ENCODE measurements at places on chromosomes 4 and X.

GRCh38 chrX:13365161-13365560 lies 45.3 kb upstream of the ATXN3L start:
- DNase-seq = no peak

GRCh38 chr4:56434599-56435139 lies 746 bp downstream of the PPAT start:
- DNase-seq = no peak

DNA sequence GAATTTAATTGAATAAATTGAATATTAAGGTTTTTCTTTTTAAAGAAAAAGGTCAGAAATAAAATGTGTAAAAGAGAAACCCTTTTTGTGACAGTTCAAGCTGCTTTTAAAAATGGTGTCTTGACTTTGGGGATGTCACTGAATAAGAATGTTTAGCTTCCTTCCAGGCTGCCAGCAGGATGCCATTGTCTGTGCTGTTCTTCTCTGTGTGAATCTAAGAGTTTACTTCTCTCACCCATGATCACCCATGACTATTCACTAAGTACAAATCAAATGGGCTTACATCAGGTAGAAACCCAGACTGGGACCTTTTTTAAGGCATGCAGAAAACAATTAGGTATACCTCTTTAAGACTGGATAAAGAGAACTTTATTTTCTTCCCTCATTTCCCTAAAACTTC lies 115.3 kb downstream of the DACH2 start:
- no peak for DNase-seq

DNA sequence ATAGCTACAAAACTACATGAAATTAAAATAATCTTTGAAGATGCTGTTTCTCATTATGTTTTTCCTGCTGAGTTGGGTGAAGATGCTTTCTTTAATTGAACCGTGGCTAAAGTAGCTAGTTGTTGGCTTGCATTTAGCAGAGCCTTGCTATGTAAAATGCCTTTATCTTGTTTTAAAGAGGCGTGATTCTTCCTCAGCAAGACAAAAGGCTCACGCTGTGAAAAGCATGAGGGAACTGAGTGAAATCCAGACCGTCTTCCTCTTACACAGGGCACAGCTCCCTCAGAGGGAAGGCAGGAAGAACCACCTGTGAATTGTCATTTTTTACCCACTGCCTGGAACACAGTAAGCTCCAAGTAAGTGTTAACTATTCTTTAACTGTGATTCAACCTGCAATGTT lies 39.0 kb upstream of the ZNF518B start:
- no peak for DNase-seq

DNA sequence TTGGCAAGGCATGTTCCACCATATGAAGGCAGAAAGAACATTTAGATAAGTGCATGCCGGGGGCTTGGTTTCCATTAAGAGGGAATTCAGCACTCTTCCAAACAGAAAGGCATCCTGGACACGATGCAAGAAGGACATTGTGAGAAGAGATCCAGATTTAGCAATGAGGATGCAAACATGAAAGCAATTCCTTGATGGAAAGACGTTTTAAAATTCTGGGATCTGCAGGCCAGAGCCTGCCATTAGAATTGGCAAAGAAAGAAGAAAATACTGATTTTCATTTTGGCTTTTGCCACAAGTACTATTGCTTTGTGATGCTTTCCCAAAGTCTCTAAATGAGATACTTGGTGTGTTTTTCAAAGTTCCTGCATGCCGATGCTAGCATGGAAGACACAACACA lies 367.6 kb downstream of the PPP3CA start:
- no peak for DNase-seq

- no peak for DNase-seq
These were observed 76.9 kb downstream of the CAMK2D start for GRCh38 chr4:113684534-113685091.

DNA sequence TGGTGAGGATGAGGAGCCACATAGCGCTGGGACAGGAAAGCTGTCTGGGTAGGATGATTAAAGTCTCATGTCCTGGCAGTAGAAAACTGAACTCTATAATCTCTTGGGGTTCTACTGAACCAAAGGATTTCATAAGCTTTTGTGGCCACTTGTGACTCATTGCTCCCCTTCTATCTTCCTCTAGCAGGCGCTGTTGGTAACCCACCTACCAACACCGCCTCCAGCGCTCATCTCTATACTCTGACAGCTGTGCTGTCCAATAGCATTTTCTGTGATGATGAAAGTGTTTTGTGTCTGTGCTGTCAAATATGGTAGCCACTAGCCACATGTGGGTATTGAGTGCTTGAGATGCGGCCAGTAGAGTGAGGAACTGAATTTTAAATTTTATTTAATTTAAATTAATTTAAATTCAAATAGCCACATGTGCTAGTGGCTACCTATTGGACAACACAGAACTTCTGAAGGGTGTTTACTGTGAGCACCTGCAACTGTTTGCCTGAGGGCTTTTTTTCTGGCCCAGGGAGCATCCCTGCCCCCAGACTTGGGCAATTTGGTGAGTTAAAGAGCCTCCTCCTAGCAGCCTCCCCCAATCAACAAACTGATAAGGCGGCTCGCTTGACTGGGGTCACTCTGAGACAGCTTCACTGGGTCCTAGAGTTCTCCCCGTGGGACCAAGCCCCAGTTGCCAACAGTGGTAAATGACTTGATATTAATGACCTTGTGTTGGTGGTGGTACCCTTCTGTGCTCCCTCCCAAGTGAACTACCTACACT lies 169.2 kb upstream of the ATP6AP2 start:
- no peak for DNase-seq

GRCh38 chrX:104618106-104618895 lies 52.3 kb downstream of the IL1RAPL2 start:
- no peak for DNase-seq

- DNase-seq = no peak
These were observed 792 bp downstream of the SLC10A4 start for GRCh38 chr4:48483777-48484493.

- no peak for DNase-seq
These were observed 1142.2 kb downstream of the ARAP2 start for GRCh38 chr4:35102066-35102465.

DNA sequence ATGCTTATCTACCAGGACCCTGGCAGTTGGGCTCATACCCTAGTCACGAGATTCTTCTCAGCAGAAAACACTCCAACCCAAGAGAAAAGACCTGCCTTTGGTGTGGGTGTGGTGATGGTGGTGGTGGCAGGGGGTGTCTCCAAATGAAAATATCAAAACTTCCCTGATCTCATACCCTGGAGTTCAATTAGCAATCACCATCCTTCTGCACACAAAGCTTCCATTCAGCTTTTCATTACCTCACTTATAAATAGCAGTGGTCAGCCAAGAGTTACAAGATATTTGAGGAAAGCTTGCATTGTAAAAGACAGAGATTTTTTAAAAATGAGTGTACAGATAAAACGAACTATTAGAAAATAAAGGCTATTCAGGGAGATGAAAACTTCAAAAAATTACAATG lies 580.8 kb upstream of the MAGEB2 start:
- no peak for DNase-seq

DNA sequence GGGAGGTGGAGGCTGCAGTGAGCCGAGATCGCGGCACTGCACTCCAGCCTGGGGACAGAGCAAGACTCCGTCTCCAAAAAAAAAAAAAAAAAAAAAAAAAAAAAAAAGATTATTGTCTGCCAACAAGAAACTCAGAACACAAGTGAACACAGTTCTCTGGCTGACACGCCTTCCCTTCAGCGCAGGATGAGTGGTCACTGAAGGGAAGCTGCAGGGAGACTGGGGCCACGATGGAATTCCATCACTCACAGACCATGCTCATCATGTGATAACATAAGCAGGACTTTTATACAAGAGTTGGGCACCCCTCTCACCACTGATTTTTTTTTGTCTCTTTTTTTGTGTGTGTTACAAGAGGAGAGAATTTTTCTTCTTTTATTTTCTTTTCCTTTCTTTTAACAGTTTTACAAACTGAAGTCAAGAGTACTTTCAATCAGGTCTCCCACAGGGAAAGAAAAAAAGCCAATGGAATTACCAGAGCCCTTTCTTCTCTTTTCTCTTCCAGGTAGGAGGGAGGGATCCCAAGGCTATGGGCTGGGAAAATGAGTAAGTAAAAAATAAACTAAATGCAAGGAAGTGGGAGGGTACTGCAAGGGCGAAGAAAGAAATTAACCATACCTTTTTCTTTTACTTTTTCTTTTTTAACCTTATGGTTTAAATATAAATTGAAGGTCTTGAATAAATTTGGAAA lies 435.6 kb downstream of the GPM6A start:
- DNase-seq = no peak

DNA sequence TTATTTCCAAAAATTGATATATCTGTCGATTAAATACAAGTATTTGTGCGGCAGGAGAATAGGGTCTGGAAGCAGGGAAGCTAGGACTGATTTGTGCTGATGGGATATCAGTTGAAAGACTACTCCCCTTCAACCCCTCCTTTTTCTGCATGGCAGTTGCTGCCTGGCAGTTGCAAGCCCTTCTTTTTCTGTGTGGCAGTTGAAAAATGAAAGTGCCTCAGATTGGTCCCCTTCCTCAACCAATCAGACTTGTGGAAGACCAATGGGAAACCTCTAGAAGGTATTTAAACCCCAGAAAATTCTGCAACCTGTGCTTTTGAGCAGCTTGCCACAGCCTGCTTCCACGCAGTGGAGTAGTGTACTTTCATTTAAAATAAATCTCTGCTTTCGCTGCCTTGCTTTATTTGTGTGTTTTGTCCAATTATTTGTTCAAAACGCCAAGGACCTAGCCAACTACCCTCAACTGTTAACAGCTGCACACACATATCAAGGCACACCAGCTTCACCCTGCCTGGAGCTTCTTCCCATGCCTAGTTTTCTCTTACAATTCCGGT lies 1.5 kb upstream of the TMA16 start:
- no peak for DNase-seq
